ENCODE measurements at places on chromosomes 12 and 14.

- DNase-seq, result no peak
Observed at GRCh38 chr12:57766464-57767304, at the start of gene CYP27B1. CYP27B1 (minus strand) TSS chr12:57767078; CDS start chr12:57767041, 37 bp downstream.

DNA sequence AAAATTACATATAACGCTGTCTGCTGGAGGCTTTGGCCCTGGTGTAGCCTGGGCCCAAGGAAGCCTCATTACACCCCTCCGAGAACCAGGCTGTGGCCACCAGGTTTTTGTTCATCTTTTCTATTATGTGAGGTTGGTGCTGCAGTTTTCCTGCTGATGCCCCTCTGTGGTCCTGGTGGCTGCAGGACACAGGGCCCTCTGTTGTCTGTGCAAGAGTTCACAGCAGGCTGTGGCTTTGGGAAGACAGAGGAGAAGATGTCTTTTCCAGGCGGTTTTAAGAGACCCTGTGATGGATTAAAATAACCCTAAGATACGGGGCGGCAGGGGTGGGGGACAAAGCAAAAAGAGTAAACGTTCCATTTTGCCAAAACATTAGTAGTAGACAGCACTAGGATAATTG lies 121.5 kb downstream of the ADGRD1 start:
- DNase-seq, result no peak

GRCh38 chr12:115388139-115388538 lies 704.2 kb upstream of the TBX3 start:
- no peak for DNase-seq

GRCh38 chr12:44077294-44077693 lies 241.4 kb downstream of the TMEM117 start:
- DNase-seq, result no peak

DNA sequence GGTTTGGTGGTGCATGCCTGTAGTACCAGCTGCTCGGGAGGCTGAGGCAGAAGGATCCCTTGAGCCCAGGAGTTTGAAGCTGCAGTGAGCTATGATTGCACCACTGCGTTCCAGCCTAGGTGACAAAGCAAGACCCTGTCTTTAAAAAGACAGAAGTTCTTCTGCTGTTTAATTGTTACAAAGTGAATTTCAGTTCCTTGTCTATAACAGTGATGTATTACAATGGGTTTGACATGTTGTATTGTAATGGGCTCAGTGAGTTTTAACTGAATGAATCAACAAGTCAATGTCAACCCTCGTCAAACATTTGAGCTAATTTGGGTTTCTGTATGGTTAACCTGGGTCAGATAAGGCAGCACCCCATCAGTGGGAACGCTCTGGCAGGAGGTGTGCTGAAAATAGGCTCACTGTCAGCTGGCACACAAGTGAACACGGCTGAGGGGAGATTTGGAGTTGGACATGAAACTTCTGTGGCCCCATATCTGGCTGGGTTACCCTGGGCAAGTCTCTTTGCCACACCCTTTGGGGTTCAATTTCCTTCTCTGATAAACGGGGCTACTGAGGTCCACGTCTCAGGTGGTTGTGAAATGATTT lies 14.0 kb upstream of the TRPV4 start:
- no peak for DNase-seq

DNA sequence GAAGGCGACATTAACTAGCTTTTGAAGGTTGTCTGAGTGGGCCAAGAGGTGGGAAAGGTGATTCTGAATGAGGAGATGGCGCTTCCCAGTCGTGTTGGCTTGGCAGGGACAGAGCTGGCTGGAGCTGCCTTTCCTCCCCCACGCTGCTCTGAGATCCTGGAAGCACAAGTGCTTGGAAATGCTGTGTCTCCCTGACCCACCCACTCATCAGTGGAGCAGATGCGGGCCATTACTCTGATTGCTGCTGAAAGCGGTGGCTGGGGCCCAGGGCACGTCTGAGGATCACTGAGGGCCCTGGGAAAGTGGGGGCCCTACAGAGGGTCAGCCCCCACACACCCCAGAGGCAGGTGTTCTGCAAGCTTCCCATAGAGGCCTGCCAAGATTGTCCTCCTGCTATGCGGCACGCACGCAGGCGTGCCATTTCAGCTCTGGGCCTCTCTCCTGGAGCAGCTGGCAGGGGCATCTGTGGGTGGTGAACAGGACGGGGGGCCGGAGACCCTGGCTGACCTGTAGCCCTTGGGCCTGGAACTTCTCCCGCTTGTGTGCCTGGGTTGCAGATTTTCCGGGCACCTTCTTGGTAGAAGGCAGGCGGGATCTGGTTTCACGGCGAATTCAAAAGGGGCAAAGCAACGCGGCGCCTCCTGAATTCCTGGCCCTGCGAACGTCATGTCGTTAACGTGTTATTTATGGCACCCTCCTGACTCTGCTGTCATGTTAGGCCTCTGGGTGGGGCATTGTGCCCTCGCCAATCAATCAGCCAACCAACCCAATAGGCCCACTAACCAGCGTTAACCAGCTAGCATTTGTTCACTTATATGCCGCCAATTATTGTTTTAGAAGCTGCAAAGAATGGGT lies 133.8 kb upstream of the TBX3 start:
- DNase-seq, result no peak

DNA sequence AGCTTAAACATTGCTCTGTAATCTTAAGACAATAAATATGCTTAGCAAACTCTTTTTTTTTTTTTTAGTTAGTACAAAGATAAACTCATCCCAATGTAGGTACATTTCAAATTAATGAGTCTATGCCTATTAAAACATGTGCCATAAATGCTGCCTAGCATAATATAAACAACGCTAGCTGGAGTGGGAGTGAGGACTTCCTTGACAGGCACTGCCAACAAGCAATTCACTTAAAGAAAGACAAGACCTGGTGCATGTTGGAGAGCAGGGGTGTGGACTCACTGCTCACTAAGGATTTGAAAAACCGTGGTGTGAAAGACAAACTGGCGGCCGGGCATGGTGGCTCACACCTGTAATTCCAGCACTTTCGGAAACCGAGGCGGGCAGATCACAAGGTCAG lies 187.2 kb upstream of the RGS6 start:
- no peak for DNase-seq

GRCh38 chr12:5910790-5911548 lies 34.1 kb downstream of the ANO2 start:
- DNase-seq, result no peak

- no peak for DNase-seq
Observed at GRCh38 chr12:15649347-15649746, 139.8 kb downstream of the EPS8 start.

- DNase-seq, result no peak
Observed at GRCh38 chr12:52335598-52336262, 14.5 kb upstream of the KRT83 start.

DNA sequence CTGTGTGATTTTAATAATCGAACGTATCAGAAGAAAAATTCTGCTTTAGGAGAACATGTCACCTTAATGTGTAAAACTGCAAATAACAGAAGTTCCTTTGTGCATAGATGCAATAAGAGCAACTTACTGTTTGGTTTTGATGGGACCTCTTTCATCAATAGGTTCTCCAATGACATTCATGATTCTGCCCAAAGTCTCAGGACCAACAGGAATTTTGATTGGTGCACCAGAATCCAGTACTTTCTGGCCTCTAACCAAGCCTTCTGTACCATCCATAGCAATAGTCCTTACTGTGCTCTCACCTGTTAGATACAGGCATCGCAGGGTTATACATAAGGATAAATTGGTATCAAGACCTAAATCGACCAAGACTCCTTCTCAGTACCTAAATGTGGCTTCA lies 1.1 kb downstream of the ATP5F1B start:
- no peak for DNase-seq

GRCh38 chr14:37197421-37198272 lies at the start of gene MIPOL1:
MIPOL1 (plus strand) TSS chr14:37197937; CDS start chr14:37247889, 49,952 bp downstream.
- peak; percentile 32 for DNase-seq

DNA sequence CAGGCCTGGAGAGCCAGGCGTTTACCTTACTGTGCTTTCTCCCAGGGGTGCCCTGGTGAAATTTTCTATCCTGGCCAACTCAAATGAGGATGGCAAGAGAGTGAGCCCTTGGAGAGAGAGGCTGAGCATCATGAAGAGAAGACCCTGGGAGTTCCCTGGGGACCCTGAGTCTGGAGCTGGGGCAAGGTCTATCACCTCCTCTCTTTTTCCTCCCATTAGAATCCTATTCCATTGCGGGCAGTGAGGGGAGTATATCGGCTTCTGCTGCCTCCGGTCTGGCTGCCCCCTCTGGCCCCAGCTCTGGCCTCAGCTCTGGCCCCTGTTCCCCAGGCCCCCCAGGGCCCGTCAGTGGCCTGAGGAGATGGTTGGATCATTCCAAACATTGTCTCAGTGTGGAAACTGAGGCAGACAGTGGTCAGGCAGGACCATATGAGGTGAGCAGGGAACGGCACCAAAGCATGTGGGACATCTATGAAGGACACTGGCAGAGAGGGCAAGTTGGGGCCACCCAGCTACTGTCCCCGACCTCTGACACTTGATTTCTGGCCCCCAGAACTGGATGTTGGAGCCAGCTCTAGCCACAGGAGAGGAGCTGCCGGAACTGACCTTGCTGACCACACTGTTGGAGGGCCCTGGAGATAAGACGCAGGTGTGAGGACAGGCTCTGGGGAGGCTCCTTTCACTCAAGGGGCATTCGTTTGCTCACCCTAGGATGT lies 1.6 kb downstream of the ARHGEF25 start:
- no peak for DNase-seq

DNA sequence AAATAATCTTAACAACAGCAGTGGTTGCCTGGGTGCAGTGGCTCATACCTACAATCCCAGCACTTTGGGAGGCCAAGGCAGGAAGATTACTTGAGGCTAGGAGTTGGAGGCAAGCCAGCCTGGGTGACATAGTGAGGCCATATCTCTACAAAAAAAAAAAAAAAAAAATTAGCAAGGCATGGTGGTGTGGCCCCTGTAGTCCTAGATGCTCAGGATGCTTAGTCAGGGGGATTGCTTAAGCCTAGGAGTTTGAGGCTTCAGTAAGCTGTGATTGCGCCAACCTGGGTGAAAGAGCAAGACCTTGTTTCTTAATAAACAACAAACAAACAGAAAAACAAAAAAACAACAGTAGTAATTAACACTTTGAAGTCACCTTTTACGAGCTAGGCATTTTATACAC lies 642 bp upstream of the ACSM4 start:
- no peak for DNase-seq

- no peak for DNase-seq
Observed at GRCh38 chr14:75205591-75205990, 29.2 kb upstream of the TMED10 start.

GRCh38 chr14:90263748-90264449 lies 7.5 kb downstream of the PSMC1 start:
- no peak for DNase-seq

- no peak for DNase-seq
Observed at GRCh38 chr12:24467226-24467625, 481.7 kb downstream of the BCAT1 start.

- no peak for DNase-seq
Observed at GRCh38 chr14:85466678-85467077, 63.3 kb upstream of the FLRT2 start.

DNA sequence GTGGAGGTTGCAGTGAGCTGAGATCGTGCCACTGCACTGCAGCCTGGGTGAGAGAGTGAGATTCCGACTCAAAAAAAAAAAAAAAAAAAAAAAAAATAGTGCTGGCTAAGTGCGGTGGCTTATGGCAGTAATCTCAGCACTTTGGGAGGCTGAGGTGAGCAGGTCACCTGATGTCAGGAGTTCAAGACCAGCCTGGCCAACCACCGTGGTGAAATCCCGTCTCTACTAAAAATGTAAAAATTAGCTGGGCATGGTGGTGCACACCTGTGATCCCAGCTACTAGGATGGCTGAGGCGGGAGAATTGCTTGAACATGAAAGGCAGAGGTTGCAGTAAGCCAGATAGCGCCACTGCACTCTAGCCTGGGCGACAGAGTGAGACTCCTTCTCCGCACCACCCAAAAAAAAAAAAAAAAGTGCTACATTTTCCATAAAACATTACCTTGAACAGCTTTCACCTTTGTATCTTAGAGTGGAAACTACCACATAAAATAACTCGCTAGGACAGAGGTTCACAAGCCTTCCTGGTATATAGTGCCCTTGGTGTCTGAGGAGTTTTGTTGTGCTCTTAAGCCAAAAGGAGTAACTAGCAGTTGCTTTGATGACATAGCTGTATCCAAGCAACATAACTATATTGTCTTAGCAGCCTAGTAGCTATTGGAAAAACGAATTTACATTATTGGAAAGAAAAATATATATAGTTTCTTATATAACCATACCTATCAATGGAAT lies 11.1 kb downstream of the PTGES3 start:
- no peak for DNase-seq

DNA sequence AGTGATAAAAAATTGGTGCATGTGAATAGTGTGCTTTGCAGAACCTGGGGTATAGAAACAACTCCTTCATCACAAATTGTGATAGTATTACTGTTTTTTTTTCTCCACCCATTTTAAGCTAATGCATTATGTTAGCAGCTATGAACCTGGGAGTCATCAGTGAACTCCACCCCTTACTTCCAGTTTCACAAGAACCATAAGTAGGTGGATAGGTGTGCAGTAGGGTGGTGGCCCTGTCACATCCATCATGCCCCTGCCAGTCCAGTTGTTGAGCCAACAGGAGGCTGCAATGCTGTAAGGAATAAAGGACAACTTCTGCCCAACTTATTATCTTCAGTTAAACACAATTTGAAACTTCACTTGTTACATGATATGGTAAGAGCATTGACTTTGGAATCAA lies 85.7 kb downstream of the ABCD2 start:
- DNase-seq, result no peak

DNA sequence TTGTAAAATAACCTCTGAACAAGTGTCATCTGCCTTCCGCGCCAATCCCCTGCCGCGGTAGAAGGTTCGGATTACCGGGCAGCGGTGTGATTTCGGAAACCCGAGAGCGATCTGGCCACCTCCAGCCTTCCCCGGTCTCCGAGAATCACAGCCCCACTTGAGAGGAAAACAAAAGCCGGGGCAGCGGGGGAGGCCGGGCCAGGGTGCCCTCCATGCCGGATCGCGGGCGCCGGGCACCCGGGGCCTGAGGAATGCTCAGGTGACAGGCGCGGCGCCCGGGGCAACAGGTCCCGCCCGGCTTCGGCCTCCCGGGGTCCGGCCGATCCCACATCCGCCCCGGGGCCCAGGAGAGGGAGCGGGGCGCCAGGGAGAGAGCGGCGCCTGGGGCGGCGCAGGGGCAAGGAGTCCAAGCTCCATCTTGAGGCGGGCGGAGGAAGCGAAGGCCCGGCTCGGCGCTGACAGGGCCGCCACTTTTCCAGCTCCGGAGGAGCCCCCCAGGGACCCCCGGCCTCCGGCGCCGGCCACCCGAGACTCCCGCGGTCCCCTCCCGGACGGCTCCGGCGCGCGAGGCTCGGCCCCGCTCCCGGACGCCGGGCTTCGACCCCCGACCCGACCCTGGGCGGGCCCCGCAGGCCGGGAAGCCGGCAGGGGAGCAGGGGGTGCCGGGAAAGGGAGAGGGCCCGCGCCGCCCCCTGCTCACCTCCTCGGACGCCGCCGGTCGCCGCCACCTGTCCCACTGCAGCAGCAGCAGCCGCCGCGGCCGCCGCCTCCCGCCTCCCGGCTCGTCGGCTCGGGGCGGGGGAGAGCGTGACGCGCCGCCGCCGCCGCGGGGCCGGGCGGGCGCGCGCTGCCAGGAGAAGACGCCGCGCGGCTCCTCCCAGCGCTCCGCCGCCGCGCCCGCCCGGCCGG lies at the start of gene CLIP1:
Gene CLIP1, minus strand, starts transcription at position 849 of the 909 bp plus-strand sequence. CDS start 42,217 bp downstream, outside the sequence.
- DNase-seq, result peak; percentile 71
